Neural crest cell (in vitro differentiated cells): ENCODE measurements at places on chromosomes 11 and 22. TPM values are rescaled to one million over a fixed set of nuclear protein-coding genes. Genes with fewer than 3 reads are reported as not detected.

The CRY2 gene
- 19.0 and 23.8 TPM in 2 replicates for total RNA-seq

The MUC2 gene
- total RNA-seq = not detected in 2 replicates

The CD3E gene
- total RNA-seq = not detected in 2 replicates

The FSHB gene
- total RNA-seq = not detected in 2 replicates

The MS4A4A gene
- total RNA-seq = not detected in 2 replicates

The LMO2 gene
- 0.49 TPM in 1 of 2 replicates, not detected in the other for total RNA-seq

The LGR4 gene
- 45.3 and 51.5 TPM in 2 replicates for total RNA-seq

- H3K27ac ChIP-seq = no peak overlapping the region
- H3K4me3 ChIP-seq = no peak overlapping the region
- no peak for DNase-seq
- peaks cover 29% of the 10 kb centered on the region for H3K27me3 ChIP-seq
Observed at GRCh38 chr11:7703740-7704139, 2.5 kb downstream of the OVCH2 start.

DNA sequence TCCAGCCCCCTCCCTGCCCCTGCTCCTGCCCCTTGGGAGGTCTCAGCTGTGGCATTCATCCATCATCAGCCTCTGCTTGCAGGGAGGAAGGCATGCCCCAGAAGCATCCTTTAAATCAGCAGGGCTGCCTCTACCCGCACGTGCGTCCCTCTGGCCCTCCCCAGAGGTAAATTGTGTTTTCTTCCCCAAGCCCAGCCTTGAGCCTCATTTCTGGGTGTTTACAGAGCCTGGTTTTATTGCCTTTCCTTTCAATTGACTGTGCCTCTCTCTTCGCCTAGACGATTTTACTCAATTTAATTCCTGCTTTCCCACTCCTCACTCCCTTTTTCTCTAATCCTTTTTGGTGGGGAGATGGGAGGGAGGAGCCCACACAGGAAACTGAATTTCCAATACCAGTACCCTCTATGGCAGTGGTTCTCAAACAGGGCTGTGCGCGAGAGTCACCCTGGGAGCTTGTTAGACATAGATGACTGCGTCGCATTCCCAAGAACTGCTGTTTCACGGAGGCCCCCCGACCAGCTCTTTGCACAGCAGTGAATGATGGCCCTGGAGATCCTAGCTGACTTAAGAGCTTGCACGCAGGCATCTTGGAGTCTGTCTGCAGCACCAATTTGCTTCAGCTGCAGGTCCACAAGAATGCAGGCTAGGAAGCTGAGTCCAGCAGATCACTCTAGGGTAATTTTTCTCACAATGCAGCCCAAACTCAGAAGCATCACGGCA, 15.1 kb upstream of the OAF start:
- H3K36me3 ChIP-seq = no peaks in the 10 kb centered on the region
- H3K27ac ChIP-seq = no peak overlapping the region
- H3K27me3 ChIP-seq = peaks cover 8% of the 10 kb centered on the region
- peak overlapping the region; percentile 64 for H3K4me3 ChIP-seq
- peaks cover 46% of the 10 kb centered on the region for H3K4me1 ChIP-seq

The SUSD2 gene
- total RNA-seq = 0.37 and 0.66 TPM in 2 replicates

DNA sequence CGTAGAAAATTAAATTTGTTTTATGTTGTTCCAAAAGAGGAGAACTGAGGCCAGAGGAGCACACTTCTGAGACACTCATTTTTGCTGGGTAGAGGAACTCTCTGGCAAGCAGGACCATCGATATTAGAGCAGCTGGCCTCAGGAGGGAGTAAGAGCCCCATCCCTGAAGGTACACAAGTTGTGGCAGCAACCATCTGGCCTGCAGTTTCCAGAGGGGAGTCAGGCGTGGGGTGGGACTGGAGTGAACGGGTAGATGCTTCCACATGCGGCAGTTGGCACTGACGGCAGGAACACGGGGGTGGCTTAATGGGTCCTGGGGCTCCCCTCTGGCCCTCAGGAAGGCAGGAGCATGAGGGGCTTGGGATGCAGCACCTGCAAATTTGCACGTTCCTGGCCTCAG, 13.2 kb upstream of the SSTR3 start:
- peaks cover 15% of the 10 kb centered on the region for H3K27me3 ChIP-seq
- H3K36me3 ChIP-seq = no peaks in the 10 kb centered on the region
- H3K4me3 ChIP-seq = no peak overlapping the region
- no peak for DNase-seq
- H3K4me1 ChIP-seq = no peaks in the 10 kb centered on the region
- no peak overlapping the region for H3K27ac ChIP-seq

DNA sequence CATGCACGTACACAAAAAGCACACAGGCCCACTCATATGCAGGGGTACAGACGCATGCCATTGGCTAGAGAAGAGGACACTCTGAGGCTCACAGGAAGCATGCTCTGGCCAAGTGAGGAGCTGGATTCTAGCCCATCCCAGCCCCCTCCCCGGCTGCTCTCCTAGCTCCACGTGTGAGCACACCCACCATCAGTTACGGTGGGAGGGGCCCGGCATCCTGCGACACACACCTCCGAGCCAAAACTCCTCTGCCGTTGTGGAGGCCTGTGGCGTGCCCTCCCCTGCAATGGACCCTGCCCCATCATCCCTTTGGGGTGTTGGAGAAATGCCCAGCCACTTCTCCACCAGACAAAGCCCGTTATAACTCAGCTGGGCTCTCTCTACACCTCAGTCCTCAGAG, 15.1 kb upstream of the IGSF9B start:
- H3K27ac ChIP-seq = no peak overlapping the region
- H3K4me3 ChIP-seq = no peak overlapping the region
- H3K27me3 ChIP-seq = peaks cover 83% of the 10 kb centered on the region
- DNase-seq = no peak

DNA sequence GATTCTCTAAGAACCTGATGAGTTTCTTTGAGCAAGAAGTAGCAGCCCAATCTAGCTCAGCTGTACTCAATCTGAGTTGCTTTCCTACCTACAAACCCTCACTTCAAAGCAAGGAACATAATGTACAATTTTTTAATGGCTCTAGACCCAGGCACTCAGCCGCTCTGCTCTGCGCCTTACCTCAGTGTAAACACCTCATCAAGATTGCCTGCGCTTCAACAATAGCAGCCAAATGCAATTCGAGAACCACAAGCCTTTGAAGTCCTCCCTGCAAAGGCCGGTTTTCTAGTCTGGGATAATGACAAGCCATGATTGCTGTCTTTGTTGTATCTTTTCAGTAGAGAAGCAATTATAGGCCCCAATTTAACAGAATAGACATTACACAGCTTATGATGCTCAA, 38.0 kb downstream of the JHY start:
- no peaks in the 10 kb centered on the region for H3K36me3 ChIP-seq
- no peak for DNase-seq
- no peak overlapping the region for H3K27ac ChIP-seq
- peaks cover 8% of the 10 kb centered on the region for H3K4me1 ChIP-seq
- peaks cover 5% of the 10 kb centered on the region for H3K27me3 ChIP-seq
- no peak overlapping the region for H3K4me3 ChIP-seq

GRCh38 chr22:25404928-25405816, 159.3 kb upstream of the GRK3 start:
- peaks cover 48% of the 10 kb centered on the region for H3K4me1 ChIP-seq
- DNase-seq = no peak
- peaks cover 5% of the 10 kb centered on the region for H3K27me3 ChIP-seq
- H3K27ac ChIP-seq = no peak overlapping the region

DNA sequence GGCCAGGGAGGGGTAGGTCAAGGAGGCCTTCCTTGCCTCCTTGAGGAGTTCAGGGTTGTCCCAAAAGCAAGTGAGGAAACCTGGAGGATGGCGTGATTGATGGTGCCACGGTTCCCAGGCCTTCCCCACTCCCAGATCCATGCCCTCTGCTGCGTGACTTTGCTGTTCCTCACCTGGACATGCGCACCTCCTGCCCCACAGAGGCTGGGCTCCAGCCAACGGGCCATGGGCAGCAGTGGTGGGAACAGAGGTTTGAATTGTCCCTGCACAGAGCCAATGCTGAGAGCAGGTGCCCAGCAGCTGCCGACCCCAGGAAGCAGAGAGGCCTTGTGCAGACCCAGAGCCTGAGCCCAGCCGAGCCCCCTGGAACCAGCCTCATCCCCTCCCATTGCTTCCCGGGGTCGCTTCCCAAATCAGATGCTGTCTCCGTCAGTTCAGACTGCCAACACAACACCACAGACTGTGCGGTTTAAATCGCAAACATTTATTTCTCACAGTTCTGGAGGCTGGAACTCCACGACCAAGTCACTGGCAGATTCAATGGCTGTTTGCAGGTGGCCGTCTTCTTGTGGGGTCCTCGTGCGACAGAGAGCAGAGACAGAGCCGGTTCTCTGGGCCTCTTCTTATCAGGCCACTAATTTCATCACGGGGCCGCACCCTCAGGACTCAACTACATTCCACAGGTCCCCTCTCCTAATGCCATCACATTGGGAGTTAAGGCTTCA, 6.2 kb upstream of the LINC01488 start:
- DNase-seq = no peak
- no peak overlapping the region for H3K4me3 ChIP-seq
- no peak overlapping the region for H3K27ac ChIP-seq
